ENCODE measurements at places on chromosomes 7 and 10.

DNA sequence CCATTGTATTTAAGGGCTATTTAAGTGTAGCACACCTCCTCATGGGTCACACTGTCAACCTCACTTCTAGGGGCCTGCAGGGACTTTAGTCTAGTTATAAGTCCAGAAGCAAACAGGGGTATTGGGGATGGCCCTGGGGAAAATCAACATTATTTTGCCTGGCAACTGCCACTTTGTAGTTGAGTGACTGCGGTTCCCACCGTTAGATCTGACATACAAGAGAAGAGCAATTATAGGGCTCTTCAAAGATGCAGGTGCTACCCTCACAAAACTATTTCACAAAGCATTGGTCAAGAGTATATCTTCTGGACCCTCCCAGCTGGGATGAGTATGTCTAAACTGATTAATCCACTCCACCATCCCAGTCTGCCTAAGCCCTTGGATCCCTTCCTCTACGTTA lies 133.0 kb upstream of the PCBD1 start:
- no peak for DNase-seq

DNA sequence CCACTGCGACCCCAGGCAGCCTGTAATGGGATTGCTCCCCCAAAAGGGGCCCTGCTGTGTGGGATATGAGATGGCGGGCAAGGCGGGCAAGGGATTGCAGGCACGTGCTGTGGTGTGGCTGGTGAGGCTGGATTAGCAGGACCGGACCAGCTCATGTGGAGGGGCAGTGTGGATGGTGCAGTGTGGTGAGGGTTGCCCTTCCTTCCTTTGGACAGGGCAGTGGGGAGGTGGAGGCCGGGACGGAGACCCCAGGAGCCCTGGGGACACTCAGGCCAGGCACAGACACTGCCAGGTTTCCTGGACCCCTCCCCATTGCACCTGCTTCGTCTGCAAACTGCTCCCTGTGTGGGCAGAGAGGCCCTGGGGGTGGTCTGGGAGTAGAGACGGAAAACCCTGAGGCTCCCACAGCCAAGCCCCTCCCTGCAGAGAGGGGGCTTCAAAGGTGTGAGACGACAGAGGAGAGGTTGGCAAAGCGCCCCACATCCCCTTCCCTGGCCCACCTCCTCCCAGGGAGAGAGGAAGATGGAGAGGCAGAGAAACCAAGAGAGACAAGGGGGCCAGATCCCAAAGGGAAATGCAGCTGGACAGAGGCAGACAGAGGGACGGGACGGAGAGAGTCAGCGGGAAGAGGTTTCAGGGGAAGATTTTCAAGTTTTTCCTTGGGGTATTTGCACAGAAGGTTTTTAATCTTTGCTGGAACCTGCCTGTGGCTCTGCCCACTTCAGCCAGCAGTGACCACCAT lies 89.2 kb downstream of the MICALL2 start:
- no peak for DNase-seq

- DNase-seq: no peak
These were observed 306.9 kb downstream of the FRMD4A start for GRCh38 chr10:14023673-14024328.

DNA sequence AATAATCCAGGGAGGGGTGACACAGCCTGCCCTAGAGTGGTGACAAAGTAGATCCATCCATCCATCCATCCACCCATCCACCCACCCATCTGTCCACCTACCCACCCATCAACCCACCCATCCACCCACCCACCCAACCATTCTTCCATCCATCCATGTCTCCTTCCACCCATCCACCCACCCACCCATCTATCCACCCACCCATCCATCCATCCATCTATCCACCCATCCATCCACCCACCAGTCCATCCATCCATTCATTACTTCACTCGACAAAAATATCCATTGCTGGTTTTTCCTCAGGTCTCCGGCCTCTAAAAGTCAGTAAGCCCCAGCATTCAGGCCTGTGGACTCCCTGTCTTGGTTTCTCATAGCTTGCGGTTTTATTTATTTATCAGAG lies 12.5 kb upstream of the LIMK1 start:
- no peak for DNase-seq
